ENCODE measurements at places on chromosomes 5 and 9. TPM values are rescaled to one million over a fixed set of nuclear protein-coding genes. Genes with fewer than 3 reads are reported as not detected.

The PIP5K1B gene
- total RNA-seq = 0.16 TPM

DNA sequence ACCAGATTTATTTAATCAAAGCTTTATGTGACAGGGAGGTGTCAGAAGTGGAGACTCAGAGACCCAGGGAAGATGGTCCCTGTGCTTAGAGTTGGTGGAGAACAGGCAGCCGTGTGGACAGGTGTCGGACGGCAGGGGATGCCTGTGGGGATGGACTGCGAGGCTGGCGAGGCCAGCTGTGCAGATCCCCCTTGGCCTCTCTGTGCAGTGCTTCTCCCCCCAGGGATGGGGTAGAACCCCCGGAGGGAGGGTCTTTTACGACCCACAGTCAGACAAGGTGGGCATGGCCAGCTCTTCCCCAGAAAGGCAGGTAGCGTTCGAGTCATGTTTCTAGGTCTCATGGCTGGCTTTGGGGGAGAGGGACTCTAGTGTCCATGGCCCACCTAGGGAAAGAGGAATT, 4.7 kb upstream of the SLC2A6 start:
- no peak for DNase-seq
- H3K4me1 ChIP-seq = no peaks in the 10 kb centered on the region
- no peak overlapping the region for H3K27ac ChIP-seq
- H3K4me3 ChIP-seq = no peak overlapping the region
- H3K27me3 ChIP-seq = no peaks in the 10 kb centered on the region
- H3K36me3 ChIP-seq = no peaks in the 10 kb centered on the region

The IDNK gene
- 19.7 TPM for total RNA-seq

GRCh38 chr9:133273819-133274218, 1.2 kb downstream of the ABO start:
- no peaks in the 10 kb centered on the region for H3K4me1 ChIP-seq
- H3K27ac ChIP-seq = no peak overlapping the region
- no peaks in the 10 kb centered on the region for H3K36me3 ChIP-seq
- H3K4me3 ChIP-seq = no peak overlapping the region
- H3K27me3 ChIP-seq = peaks cover 23% of the 10 kb centered on the region

GRCh38 chr5:86986837-86987236, 280.8 kb upstream of the RASA1 start:
- no peaks in the 10 kb centered on the region for H3K4me1 ChIP-seq
- H3K36me3 ChIP-seq = no peaks in the 10 kb centered on the region
- H3K27me3 ChIP-seq = peaks cover 12% of the 10 kb centered on the region
- no peak for DNase-seq
- no peak overlapping the region for H3K27ac ChIP-seq

DNA sequence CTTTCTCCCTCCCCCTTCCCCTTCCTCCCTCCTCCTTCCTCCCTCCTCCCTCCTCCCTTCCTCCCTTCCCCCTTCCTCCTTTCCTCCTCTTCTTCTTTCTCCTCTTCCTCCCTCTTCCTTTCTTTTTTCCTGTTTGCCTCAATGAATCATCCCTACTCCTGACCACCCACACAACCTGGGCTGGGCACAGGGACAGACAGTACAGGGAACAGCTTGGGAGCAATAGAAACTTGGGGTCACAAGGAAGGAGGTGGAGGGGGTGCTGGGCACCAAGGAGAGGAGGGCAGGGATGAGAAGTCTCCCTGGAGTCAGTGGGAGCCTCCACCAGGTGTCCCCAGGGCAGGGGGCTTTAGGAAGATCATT, 5.0 kb downstream of the TTC16 start:
- peaks cover 32% of the 10 kb centered on the region for H3K4me1 ChIP-seq
- no peaks in the 10 kb centered on the region for H3K36me3 ChIP-seq
- H3K27ac ChIP-seq = peak overlapping the region; percentile 82
- H3K27me3 ChIP-seq = no peaks in the 10 kb centered on the region

The OSMR gene
- total RNA-seq = 86.1 TPM

GRCh38 chr5:135993880-135994636, 34.7 kb upstream of the TGFBI start:
- no peaks in the 10 kb centered on the region for H3K27me3 ChIP-seq
- H3K4me1 ChIP-seq = peaks cover 39% of the 10 kb centered on the region
- peak overlapping the region; percentile 95 for H3K27ac ChIP-seq
- peak; percentile 83 for DNase-seq
- H3K4me3 ChIP-seq = no peak overlapping the region
- peaks cover 6% of the 10 kb centered on the region for H3K36me3 ChIP-seq

- H3K27me3 ChIP-seq = no peaks in the 10 kb centered on the region
- no peaks in the 10 kb centered on the region for H3K36me3 ChIP-seq
- no peak overlapping the region for H3K4me3 ChIP-seq
- H3K27ac ChIP-seq = peak overlapping the region; percentile 49
- peak; percentile 89 for DNase-seq
- H3K4me1 ChIP-seq = peaks cover 24% of the 10 kb centered on the region
These were observed 6.4 kb upstream of the AGPAT2 start for GRCh38 chr9:136693490-136694162.
